Naive thymus-derived CD8-positive, alpha-beta T cell (primary cell): ENCODE measurements at places on chromosomes 16 and 17.

GRCh38 chr17:353213-353837, 718 bp upstream of the RPH3AL start:
- DNase-seq, result no peak

DNA sequence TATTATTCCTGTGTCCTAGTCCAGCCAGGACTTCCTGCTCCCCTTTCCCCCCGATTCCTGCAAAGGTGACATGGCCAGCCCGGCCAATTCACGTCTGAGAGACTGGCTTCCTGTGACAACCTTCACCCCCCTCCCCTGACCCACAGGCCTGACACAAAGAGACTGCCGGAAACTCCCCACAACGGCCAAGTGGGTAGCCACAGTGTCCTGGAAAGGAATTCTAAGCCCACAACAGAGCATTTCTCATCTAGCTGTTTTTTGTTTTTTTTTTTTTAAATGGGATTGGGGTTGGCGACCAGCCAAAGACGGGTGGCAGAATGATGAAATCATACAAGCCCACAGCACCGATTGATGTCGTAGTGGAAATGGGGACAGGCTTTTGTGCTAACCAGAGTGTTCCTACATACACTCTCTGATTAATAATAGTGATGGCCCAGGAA, 2.8 kb upstream of the XAF1 start:
- DNase-seq, result peak; percentile 55

- DNase-seq, result peak; percentile 23
Observed at GRCh38 chr17:49687878-49688491, 10.1 kb upstream of the SPOP start.

DNA sequence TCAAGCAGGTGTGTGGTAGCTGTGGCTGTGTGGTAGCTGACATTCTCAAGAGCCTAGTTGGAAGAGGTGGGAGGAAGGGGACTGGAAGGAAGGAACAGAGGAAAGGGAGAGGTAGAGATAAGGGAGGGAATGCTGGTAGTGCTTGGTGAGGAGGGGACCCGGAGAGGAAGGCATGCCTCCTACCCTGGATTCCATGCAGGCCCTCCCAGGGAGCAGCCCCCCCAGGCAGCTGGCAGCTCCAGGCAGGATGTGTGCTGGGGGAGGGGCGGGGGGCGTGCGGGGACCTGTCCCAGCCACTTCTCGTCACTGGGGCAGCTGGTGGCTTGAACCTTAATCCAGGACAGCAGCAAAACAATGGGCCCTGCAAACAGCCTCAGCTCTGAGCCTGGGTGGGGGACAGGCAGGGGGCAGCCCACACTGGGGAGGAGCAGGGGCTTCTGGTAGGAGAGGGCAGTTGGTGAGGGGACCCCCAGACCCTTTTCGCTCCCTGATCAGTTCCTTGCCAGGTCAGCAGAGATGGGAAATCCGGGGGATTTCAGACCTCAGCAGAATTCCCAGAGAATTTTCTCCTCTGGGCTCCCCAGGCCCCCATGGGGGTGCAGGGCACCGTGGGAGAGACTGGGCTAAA, 27.1 kb downstream of the ARHGAP23 start:
- DNase-seq, result no peak

GRCh38 chr17:33076979-33077378, 85.3 kb downstream of the SPACA3 start:
- no peak for DNase-seq

DNA sequence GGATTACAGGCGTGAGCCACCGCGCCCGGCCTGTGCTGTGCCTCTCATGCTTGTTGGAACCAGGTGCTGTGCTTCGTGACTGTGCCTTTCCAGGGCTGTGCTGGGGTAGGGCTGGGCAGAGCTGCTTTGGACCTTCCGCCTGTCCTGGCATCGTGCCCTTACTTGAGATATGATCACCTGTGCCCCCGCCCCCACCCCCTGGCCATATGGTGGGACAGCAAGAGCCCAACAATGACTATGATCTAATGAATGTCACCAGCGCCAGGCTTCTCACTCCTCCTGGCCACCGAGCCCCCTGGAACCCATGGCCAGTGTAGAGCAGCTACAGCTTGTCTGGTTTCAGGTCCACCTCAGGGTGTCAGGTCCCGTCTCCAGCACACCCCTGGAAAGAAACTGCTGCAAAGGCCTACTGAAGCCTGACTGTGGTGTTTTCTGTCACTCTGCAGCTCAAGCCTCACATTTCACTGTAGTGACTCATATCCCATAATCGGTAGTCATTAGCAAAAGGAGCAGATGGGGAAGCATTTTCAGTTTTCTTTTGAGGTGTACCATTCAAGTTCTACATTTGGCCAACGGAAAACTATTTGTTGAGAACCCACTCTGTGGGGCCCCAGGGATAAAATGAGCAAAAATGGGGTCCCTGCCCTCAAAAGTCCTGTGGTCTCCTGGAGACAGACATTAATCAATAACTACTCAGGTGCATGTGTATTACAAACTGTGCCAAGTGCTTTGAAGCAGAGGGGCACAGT, 22.1 kb downstream of the FCSK start:
- no peak for DNase-seq

- DNase-seq, result no peak
Observed at GRCh38 chr17:18951941-18952842, at the start of gene SLC5A10. Gene SLC5A10, plus strand, starts transcription at chr17:18952165. Its CDS starts 41 bp downstream, at chr17:18952206.

- DNase-seq, result no peak
Observed at GRCh38 chr16:71635632-71636031, 9.6 kb downstream of the MARVELD3 start.

DNA sequence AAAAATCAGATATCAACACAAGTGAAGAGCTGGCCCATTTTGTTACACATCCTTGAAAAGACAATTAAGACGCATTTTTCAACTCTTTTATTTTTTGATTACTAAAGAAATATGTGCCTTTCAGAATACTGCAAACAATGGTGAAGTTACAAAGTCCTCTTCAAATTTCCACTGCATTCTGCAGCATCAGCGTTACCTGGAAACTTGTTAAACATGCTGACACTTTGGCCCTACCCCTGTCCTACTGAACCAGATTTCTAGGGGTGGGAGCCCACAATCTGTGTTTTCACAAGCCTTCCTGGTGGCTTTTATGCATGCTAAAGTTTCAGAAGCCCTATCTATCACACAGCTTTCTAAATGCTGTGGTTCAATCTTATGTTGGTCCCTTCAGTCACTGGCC, 4.5 kb upstream of the CCL14 start:
- no peak for DNase-seq

DNA sequence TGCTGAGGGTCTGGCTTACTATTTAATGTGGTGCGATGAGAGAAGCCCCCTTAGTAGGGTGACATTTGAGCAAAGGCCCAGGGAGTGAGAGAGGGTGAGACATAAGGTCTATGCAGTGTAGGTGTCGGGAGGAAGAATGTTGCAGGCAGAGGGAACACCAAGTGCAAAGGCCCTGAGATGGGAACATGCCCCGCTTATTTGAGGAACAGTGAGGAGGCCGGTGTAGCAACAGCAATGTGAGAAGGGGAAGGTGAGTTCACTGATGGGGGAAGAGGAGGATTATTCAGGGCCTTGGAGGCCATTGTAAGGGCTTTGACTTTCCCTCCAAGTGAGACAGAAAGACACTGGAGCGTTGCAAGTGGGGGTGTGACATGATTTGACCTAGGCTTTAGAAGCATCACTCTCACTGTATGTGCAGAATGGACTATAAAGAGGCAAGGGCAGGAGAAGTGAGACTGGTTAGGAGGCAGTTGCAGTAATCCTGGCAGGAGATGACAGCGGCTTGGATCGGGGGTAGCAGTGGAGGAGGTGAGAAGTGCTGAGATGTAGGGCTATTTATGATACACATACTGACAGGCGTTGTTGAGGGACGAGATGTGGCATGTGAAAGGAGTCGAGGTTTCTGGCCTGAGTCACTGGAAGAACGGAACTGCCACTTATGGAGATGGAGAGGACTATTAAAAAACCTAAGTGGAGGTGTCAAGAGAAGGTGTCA, 145.3 kb downstream of the SPECC1 start:
- no peak for DNase-seq

- DNase-seq, result no peak
Observed at GRCh38 chr17:4605826-4606225, 21.5 kb downstream of the SMTNL2 start.

- DNase-seq, result no peak
Observed at GRCh38 chr16:23240994-23241393, 58.4 kb downstream of the SCNN1G start.

GRCh38 chr16:83296505-83296904, 511.3 kb upstream of the HSBP1 start:
- no peak for DNase-seq

- no peak for DNase-seq
Observed at GRCh38 chr16:31181102-31181830, 1.3 kb downstream of the FUS start.

GRCh38 chr17:1047879-1048470, 51.0 kb downstream of the TIMM22 start:
- DNase-seq, result no peak

GRCh38 chr17:78925234-78925633, at the start of gene TIMP2:
Gene TIMP2, minus strand, starts transcription at chr17:78925387. Its CDS starts 299 bp downstream, at chr17:78925088.
- DNase-seq, result peak; percentile 64

GRCh38 chr16:89009343-89010209, 32.6 kb upstream of the CBFA2T3 start:
- DNase-seq, result peak; percentile 64

DNA sequence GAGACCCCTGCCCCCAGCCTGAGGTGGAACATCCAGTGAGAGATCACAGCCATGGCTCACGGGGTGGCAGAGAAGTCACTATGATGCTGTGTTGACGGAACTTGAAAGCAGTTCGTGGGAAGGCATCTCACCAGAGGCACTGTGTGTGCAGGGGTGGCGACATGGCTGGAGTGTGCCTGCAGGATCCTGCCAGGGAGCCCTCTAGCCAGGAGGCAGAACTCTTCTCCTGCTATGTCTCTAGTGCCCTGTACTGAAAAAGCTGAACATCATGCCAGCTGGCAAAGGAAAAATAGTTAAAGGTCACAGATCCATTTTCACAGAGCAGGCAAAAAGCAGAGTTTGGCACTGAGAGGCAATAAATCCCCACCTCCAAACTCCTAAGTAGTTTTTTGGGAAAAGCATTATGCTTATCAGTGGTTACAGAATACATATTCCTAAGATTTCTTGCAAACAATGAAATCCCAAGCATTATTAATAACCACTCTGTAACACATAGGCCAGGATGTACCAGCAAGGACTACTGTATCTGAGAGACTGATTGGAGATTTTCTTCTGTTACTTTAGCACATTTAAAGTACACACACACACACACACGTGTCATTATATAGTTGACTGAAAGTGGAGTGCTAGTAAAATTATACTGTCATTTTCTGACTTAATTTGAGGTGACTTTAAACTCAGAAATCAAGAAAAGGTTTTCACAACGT, 36.8 kb downstream of the TNRC6C start:
- DNase-seq, result peak; percentile 19

DNA sequence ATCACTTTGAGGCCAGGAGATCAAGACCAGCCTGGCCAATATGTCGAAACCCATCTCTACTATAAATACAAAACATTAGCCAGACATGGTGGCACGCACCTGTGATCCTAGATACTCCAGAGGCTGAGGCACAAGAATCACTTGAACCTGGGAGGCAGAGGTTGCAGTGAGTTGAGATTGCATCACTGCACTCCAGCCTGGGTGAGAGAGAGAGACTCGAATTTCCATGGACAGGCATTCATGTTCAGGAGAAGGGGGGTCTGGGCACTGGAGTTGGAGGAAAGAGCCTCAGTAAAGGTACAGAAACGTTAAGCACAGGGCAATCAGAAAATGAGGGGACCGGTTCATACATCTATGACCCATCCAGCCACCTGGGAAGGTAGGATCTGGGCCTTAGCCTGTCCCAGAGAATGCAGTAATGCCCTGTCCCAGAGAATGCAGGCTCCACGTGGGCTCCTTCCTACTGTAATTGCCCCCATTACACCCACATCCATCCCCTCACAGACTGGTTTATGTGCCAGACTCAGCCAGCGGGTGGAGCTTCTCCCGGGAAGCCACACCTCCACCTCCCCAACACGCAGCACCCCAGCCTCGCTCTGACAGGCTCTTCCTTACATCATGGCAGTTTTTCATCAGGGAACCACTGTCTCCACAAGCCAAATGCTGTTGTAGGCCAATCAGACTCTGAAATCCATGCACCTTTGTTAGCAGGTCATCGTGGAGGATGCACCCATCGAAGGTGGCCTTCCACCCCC, 21.6 kb upstream of the ARL4D start:
- DNase-seq, result no peak

DNA sequence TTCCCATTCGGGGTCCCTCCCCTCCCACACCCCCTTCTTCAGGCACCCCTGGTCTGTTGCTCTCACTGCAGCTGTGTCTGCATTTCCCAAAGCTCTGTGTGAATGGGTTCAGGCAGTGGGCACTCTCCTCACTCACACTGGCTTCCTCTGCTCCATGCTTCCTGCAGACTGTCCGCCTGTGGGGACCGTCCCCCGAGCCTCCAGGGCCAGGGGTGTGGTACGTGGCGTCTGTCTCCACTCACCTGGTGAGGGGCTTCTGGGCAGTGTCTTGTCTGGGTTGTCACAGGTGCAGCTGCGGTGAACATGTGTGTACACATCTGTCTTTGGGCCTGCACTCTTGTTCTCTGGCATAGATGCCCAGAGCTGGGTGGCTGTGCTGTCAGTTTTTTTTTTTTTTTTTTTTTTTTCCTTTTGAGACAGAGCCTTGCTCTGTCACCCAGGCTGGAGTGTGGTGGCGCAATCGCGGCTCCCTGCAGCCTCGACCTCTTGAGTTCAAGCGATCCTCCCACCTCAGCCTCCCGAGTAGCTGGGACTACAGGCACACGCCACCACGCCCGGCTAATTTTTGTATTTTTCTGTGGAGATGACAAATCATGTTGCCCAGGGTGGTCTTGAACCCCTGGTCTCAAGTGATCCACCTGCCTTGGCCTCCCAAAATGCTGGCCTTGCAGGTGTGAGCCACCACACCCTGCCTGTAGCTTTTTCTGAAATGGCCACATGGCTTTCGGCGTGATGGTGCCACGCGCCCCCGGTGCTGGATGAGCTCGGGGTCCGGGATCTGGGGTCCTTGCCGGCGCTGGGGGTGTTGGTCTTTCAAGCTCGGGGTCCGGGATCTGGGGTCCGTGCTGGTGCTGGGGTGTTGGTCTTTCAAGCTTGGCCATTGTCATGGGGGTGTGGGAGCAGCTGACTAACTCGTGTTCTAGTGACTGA, 56.5 kb upstream of the ZNF750 start:
- DNase-seq, result no peak
